ENCODE measurements at places on chromosomes 4 and X.

DNA sequence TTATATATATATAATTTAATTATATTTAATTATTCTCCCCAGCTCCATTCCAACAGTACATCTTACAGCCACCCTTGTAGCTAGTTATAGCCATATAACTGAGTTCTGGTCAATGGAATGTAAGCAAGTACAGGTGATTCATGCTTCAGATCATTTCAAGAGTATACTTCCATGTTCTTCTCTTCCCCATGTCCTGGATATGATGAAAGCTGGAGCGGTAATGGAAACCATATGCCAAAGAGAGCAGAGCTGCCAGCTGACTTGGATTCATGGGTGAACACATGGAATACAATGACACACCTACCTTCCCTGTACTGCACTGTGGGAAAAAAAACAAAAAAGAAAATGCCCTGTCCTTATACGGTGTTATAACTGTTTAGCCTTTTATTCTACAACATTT, 17.5 kb upstream of the CORIN start:
- no peak for DNase-seq

DNA sequence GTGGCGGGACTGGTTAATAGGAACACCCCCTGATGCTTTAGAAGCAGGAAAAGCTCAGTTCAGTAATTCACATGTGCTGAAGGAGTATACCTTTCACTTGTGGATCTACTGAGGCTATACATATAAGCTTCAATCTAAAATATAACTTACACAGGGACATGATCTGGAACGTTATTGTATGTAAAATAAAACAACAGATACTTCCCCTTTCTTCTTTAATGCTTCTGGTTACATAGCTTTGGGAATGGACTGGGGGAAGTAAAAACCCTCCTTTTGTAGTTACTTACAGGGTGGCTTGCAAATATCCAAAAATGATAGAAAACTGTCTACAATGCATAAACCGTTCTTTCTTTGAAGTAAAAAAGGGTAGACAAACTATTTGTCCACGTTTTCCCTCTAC, 1.9 kb downstream of the FGG start:
- no peak for DNase-seq

DNA sequence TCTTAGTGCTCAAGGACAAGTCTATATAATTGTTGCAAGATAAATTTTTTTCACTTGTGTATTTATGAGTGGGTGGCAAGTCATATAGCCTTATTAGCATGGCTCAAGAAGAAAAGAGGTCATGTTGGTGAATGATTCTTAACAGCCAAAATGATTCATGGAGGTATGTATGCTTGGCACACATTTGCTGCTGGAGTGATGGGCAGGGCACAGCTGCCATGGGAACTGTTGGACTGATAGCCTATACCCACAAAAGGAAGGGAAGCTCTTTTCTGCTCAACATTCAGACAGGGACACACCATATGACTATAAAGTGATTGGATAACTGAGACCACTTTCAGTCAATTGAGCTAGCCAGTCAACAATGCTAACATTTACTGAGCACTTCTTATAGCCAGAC, 46.8 kb upstream of the PITX2 start:
- no peak for DNase-seq

DNA sequence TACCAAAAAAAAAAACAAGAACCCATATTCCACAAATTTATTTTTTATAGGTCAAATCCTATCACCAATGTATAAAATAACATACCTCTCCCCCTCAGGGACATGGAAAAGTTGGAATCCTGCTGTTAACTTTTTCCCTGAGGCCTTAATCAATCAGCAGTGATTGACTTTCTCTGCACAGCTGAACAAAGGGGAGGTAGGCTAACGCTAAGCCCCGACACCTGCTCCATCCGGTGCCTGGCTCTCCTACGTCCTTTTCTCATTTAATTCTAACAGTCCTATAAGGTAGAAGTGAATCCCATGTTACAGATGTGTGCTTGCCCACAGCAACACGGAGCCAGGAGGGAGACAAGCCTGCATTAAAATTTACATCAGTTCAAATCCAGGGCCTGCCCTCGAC, 2.8 kb downstream of the CENPU start:
- DNase-seq, result no peak

- peak; percentile 27 for DNase-seq
These were observed 21.7 kb downstream of the PDLIM3 start for GRCh38 chr4:185513489-185514181.

DNA sequence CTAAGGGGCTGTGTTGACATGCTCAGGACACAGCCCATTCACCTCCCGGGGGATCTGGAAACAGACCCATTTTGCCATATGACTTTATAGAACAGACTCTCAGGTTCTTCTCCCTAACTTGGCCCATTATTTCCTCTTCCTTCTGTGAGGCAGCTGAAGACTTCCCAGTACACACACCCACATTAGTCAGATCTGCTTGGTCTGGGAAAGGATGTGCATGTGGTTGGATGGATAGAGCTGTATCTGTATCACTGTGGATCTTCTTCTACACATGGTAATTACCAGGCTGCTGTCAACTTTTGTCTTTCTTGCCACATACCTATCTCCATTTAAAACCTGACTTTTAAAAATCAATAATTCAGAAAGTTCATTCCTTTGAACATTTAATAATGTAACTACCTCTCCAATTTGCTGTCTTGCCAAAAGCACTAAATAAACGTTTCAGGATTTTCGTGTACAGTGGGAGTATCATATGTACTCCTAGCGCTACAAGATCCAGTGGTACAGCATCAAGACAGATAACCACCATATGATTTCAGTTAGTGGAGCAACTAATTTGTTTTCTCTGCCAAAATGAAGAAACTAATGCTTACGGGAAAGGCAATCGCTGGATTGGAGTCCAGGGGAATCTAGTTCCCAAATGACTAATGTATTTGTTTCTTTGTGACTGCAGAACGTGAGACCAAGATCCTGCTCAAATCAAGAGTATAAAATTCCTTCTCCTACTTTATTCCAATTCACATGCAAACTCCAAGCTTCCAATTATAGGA, 134.1 kb upstream of the MAP3K15 start:
- no peak for DNase-seq

GRCh38 chr4:57777876-57778275, 667.7 kb upstream of the IGFBP7 start:
- DNase-seq, result no peak

DNA sequence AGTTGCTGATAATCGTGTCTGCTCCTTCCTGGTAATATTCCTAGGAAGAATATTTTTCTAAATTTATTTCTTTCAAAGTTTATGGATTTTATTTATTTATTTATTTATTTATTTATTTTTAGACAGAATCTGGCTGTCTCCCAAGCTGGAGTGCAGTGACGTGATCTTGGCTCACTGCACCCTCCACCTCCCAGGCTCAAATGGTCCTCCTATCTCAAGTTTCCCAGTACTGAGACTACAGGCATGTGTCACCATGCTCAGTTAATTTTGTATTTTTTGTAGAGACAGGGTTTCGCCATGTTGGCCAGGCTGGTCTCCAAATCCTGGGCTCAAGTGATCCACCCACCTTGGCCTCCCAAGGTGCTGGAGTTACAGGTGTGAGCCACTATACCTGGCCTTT, 48.9 kb downstream of the PDLIM5 start:
- DNase-seq, result no peak

- DNase-seq, result no peak
These were observed 216.3 kb upstream of the BCOR start for GRCh38 chrX:40314070-40314469.

GRCh38 chr4:103075894-103076746, 441 bp downstream of the SLC9B2 start:
- peak; percentile 51 for DNase-seq

DNA sequence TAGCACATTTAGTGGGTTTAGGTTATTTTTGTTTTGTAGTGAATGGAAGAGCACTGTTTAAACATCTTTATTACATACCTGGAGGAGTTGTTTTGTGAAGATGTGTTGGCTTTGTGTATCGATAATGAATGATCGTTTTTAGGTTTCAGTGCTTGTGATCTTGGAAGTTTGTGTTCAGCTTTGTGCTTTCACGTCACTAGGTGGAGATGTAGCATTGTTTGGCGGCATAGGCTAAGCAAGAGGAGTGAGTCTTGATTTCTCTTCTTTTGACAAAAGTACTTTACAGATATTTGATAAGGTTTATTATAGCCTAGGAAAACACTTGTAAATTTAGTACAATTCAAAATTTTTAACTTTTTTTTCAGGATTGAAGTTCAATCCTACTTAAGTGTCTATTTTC, 50.4 kb downstream of the PDK3 start:
- no peak for DNase-seq

GRCh38 chrX:68794461-68794860, 34.4 kb upstream of the EFNB1 start:
- no peak for DNase-seq

- DNase-seq, result no peak
These were observed 99.8 kb upstream of the ADAD1 start for GRCh38 chr4:122278976-122279375.

GRCh38 chr4:156298230-156298629, 344.6 kb upstream of the CTSO start:
- no peak for DNase-seq

DNA sequence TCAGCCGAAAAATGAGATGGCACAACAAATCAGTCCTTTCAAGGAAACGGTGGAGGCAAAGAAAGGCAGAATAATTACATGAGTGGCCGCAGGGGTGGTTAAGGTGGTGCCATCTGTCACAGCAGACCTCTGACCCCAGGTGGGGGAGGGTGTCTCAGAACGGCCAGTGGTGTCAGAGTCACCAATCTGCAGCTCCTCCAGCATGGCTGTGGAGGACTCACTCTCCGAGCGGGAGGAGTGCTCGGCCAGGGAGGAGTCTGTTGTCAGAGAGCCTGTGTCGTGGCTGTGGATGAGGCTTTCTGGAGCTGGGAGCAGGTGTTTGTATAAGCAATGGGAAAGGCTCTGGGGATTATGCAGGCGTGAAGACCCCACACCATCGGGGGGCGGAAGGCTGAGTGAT, 130.3 kb upstream of the PDLIM3 start:
- DNase-seq, result no peak

GRCh38 chrX:13747836-13748235, 13.3 kb downstream of the OFD1 start:
- peak; percentile 5 for DNase-seq

GRCh38 chr4:48913346-48913745, 6.8 kb upstream of the OCIAD2 start:
- DNase-seq, result no peak

DNA sequence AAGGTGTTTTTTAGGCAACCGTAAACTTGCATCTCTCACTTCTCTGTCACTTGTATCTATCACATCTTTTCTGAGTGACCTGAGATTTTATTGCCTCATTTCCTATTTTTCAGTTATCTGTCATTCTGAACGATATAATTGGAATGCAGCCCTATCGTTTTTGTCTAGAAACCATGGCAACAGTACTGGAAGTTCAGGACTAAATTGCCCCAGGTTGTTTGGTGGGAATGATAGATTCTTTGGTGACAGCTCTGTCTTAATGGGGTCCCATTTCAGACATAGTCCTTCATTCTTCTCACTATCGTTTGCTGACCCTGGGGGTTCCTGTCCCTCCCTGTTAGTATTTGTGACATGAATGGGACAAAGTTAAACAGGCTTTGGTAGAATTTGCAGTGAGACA, 267.7 kb upstream of the GALNT7 start:
- DNase-seq, result no peak

DNA sequence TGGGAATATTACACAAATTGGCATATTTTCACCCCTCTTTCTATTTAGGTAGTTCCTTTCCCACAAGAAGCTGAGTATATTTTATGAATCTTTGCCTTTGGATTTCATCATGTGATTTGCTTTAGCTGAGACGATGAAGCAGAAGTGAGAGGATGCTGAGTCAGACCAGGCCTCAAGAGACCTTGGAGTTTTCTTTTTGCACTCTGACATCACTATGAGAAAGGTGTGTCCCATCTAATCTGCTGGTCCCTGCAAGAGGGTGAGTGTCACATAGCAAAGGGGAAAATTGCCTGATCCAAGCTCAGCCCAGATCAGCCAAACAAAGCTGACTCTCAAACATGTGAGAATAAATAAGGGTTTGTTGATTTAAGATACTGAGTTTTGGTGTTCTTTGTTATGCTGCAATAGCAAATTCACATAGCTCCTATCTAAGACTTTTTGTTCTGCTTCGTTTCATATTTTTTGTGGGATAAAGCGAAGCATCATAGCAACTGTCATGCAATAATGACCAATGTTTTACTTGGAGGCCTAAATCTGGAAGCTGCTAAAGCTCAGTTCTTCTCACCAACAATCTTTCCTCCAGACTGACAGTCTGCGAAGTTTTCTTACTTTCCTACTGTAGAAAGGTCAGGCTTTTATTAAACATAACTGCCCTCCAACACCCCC, 176.9 kb downstream of the PDHA2 start:
- DNase-seq, result no peak

DNA sequence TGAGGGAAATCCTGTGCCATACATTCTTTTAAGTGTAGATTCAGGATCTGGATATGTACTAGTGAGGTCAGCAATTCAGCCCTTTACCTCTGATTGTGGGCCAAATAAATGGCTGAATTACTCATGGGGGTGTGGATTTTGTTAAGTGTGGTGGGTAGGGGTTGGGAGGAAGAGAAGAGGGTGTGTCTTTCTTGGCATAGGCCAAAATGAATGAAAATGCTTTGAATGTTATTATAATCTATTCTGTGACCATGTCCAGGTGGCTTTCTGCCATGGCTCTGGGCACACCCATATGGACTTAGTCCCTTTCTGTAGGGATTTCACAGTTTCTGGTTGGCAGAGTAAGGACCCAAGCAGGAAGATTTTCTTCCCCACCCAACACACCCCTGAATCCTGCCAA, 244.3 kb downstream of the CBR4 start:
- no peak for DNase-seq

GRCh38 chr4:48065587-48066052, 49.0 kb downstream of the NIPAL1 start:
- no peak for DNase-seq

GRCh38 chr4:188466001-188466400, 326.8 kb downstream of the TRIML1 start:
- DNase-seq, result no peak

DNA sequence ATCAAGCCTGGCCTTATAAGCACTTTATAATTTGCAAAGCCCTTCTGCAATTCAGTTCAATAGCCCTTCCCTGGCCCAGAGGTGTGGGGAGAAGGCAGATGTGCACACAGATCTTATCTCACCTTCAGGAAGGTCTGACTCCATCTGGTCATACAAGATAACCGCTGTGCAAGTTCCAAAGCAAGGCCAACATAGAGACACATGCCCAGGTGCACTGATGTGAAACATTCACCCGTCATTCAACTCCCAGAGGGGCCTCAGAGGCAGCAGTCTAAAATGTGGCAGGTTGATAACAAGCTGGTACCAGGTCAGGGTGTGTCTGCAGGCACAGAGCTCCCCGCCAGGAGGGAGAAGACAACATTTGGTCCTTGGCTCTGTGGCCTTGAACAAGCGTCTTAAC, 10.9 kb upstream of the WFS1 start:
- DNase-seq, result no peak

GRCh38 chr4:26751838-26752237, 108.8 kb upstream of the STIM2 start:
- DNase-seq, result no peak

GRCh38 chr4:76447393-76447851, 12.4 kb downstream of the SHROOM3 start:
- no peak for DNase-seq

GRCh38 chr4:159855731-159856130, 752.9 kb downstream of the RAPGEF2 start:
- DNase-seq, result no peak

All from GDM1 (cell line).